ENCODE measurements at places on chromosomes 1 and 21. TPM values are rescaled to one million over a fixed set of nuclear protein-coding genes. Genes with fewer than 3 reads are reported as not detected.

LCE2C gene
- total RNA-seq: not detected

PLCH2 gene
- 47.6 TPM for total RNA-seq

CPLANE2 gene
- 8.4 TPM for total RNA-seq

OLFM3 gene
- total RNA-seq: not detected

DNM3 gene
- total RNA-seq: 1.6 TPM

RGS5 gene
- 1.6 TPM for total RNA-seq

RIIAD1 gene
- total RNA-seq: not detected

SYCP1 gene
- not detected for total RNA-seq

DNA sequence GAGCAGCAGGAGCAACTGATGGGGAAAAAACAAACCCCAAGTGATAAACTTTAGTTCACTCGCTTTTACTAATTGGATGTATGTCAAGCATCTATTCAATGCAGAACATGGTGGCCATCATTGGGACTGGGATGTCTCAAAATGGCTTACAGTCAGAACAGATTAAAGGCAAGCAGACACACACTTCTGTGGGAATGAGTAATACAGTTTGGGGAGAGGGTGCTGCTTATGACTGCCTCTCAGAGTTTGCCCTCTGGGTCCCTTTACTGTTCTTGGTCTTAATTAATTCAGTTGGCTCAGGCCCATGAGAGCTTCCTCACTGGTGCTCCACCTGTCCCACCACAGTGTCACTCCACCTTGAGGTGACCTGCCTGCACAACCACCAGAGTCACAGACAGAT lies 119.5 kb downstream of the TBX19 start:
- H3K36me3 ChIP-seq: no peaks in the 10 kb centered on the region
- H3K4me1 ChIP-seq: peaks cover 8% of the 10 kb centered on the region
- no peak for DNase-seq
- no peak overlapping the region for H3K27ac ChIP-seq
- no peak overlapping the region for H3K4me3 ChIP-seq

- no peak overlapping the region for H3K4me3 ChIP-seq
- no peak for DNase-seq
- peaks cover 32% of the 10 kb centered on the region for H3K27me3 ChIP-seq
- H3K4me1 ChIP-seq: no peaks in the 10 kb centered on the region
Observed at GRCh38 chr1:38789498-38790169, 69.9 kb downstream of the RRAGC start.

- no peak for DNase-seq
- no peaks in the 10 kb centered on the region for H3K27me3 ChIP-seq
- H3K4me1 ChIP-seq: no peaks in the 10 kb centered on the region
- H3K4me3 ChIP-seq: no peak overlapping the region
Observed at GRCh38 chr1:165212229-165212628, 144.3 kb downstream of the LMX1A start.

GRCh38 chr1:184118046-184118445 lies 66.5 kb downstream of the TSEN15 start:
- H3K27me3 ChIP-seq: no peaks in the 10 kb centered on the region
- H3K4me3 ChIP-seq: no peak overlapping the region
- H3K27ac ChIP-seq: no peak overlapping the region
- H3K36me3 ChIP-seq: no peaks in the 10 kb centered on the region
- no peak for DNase-seq
- no peaks in the 10 kb centered on the region for H3K4me1 ChIP-seq

GRCh38 chr1:67213164-67213563 lies 46.9 kb downstream of the IL23R start:
- no peak overlapping the region for H3K27ac ChIP-seq
- H3K27me3 ChIP-seq: no peaks in the 10 kb centered on the region
- H3K4me1 ChIP-seq: peaks cover 7% of the 10 kb centered on the region
- no peak for DNase-seq
- H3K36me3 ChIP-seq: no peaks in the 10 kb centered on the region

DNA sequence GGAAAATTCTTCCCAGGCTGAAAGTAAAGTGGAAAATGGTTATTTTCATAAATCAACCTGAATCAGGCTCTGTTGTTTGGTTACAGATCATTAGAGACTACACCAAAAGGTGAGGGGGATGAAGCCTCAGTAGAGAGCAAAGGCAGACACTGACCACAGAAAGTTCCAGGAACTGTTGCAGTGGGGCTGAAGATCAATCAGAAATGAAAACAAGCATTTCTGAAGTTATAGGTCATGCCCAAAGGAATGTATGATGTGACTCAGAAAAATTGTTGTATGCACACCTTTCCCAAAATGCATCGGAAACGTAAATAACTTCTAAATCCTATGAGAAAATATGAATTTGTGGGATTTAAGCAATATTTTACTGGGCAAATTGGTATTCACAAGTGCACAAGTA lies 63.3 kb downstream of the FYB2 start:
- no peaks in the 10 kb centered on the region for H3K4me1 ChIP-seq
- H3K27ac ChIP-seq: no peak overlapping the region
- H3K4me3 ChIP-seq: no peak overlapping the region
- H3K36me3 ChIP-seq: no peaks in the 10 kb centered on the region

DNA sequence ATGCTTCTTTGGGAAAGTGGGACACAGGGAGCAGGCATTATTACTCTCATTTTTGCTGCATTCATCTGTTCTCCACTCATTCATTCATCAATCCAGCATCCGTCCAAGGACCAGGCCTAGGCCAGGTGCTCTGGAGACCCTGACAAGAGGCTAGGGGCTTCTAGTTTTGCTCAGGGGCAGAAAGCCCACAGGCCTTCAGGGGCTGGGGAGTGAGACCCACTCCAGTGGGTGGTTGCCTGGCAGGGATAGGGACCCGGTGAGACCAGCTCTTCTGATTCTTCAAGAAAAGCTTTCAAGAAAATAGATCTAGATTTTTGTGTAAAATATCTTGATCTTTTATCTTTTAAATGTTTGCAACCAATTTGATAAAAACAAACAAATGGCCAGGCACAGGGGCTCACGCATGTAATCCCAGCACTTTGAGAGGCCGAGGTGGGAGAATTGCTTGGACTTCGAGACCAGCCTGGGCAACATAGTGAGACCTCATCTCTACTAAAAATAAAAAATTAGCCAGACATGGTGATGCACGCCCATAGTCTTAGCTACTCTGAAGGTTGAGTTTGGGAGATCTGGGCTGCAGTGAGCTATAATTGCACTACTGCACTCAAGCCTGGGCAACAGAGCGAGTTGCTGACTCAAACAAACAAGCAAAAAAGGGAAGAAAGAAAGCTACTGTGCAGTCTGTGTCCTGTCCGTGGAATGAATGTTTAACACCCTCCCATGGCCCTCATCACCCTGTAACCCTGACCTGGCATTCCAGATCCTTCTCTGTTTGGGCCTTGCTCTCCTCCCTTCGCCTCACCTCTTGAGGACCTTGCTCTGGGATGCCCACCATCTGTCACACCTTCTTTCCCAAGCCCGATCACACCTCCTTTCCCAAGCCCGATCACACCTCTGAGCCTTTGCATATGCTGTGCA lies 17.3 kb upstream of the LRP8 start:
- no peak for DNase-seq
- H3K36me3 ChIP-seq: no peaks in the 10 kb centered on the region
- no peaks in the 10 kb centered on the region for H3K27me3 ChIP-seq
- H3K4me1 ChIP-seq: no peaks in the 10 kb centered on the region
- H3K27ac ChIP-seq: no peak overlapping the region

- H3K36me3 ChIP-seq: no peaks in the 10 kb centered on the region
- H3K27me3 ChIP-seq: peaks cover 12% of the 10 kb centered on the region
- no peaks in the 10 kb centered on the region for H3K4me1 ChIP-seq
- DNase-seq: no peak
Observed at GRCh38 chr1:17292299-17293160, 15.5 kb upstream of the PADI4 start.

- DNase-seq: no peak
- H3K4me1 ChIP-seq: no peaks in the 10 kb centered on the region
- no peak overlapping the region for H3K4me3 ChIP-seq
- H3K27me3 ChIP-seq: no peaks in the 10 kb centered on the region
Observed at GRCh38 chr1:213275293-213275692, 224.3 kb downstream of the RPS6KC1 start.

GRCh38 chr1:180815188-180815587 lies 97.5 kb upstream of the KIAA1614 start:
- H3K4me3 ChIP-seq: no peak overlapping the region
- DNase-seq: no peak
- H3K4me1 ChIP-seq: no peaks in the 10 kb centered on the region
- no peak overlapping the region for H3K27ac ChIP-seq
